Amniotic stem cell (primary cell): ENCODE measurements at places on chromosomes 2 and 18.

DNA sequence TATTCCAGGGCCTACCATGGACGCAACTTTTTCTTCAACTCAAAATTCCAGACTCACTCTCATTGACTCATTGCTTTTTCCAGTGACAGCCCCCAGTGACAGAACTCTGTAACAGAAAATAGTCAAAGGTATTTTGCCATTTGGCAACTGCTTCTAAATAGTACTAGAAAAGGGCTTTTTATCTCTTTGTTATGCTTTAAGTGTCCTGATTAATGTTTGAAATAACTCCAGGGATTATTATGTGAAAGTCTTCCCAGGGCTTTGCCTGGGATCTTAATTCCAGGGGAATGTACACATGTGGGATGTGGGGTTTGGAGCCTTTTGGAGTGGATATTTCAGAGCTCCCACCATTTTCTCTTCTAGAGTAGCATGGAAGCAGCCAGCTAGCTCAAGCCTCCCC, 198.8 kb downstream of the KCNS3 start:
- DNase-seq: no peak

DNA sequence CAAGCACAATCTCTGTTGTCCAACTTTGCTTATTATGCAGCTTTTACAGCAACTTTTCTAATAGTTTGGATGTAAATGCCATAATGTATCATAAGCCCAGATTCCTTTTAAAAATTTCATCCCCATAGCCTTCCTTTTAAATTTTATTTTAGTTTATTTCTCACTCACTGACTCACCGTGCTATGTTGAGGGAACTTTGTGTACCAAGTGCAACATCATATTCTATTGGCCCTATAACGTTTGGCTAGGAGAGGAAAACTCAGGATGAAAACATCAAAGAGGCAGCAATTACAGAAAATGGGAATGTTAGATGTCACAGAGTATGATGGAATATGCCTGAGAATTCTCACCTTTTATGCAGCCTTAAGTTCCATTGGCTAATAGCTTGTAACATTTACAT, 135.5 kb downstream of the LCLAT1 start:
- no peak for DNase-seq

GRCh38 chr2:178834086-178834485, 26.9 kb upstream of the TTN start:
- no peak for DNase-seq

DNA sequence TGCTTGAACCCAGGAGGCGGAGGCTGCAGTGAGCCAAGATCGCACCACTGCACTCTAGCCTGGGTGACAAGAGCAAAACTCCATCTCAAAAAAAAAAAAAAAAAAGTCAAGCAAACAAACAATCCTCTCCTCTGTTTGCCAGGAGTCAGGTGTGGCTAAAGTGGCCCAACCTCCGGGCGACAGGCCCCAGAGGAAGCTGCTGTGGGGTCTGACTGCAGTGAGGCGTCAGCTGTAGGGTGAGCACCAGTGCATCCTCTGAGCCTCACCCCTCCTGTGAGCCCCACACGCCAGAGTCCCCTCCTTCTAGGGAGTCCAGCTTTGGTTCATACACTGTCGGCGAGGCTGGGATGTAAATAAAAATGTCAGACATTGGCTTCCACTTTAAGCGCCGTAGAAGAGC, 76.5 kb upstream of the HS6ST1 start:
- DNase-seq: no peak

- no peak for DNase-seq
Measured at GRCh38 chr2:109247340-109247739, 118.3 kb downstream of the SH3RF3 start.

- no peak for DNase-seq
Measured at GRCh38 chr2:178233428-178233827, 39.1 kb downstream of the OSBPL6 start.

DNA sequence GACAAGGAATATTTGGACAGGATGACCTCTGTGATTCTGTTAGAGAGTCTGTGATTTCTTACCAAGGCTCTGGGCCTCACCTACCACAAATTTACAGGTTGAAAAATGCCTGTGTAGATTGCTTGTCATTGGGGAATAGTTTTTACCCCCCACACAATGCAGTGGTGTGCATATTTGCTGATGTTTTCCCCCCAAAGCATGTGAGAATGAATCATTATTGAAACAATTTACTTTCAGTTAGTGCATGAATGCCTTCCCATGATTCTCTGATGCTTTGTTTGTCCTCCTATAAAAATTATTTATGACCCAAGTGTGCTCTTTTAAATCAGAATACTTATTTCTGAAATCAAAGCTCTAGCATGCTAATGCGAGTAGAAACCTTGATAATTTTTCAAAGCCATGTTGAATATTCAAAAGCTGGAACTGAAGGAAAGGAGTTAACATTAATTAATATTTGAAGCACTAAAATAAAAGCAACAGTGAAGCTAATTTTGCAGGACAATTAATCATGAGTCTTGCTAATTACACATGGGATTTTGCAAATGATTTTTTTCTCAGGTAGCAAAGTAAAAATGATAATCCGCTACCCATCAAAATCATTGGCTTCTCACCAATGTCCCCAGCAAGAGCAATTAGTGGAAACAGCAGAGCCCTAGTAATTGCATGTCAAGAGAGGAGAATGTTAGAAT, 361.2 kb upstream of the HNRNPA3 start:
- DNase-seq: no peak

GRCh38 chr2:29475499-29475898, 360.3 kb downstream of the CLIP4 start:
- no peak for DNase-seq

GRCh38 chr2:187917535-187917934, 363.3 kb upstream of the TFPI start:
- no peak for DNase-seq

DNA sequence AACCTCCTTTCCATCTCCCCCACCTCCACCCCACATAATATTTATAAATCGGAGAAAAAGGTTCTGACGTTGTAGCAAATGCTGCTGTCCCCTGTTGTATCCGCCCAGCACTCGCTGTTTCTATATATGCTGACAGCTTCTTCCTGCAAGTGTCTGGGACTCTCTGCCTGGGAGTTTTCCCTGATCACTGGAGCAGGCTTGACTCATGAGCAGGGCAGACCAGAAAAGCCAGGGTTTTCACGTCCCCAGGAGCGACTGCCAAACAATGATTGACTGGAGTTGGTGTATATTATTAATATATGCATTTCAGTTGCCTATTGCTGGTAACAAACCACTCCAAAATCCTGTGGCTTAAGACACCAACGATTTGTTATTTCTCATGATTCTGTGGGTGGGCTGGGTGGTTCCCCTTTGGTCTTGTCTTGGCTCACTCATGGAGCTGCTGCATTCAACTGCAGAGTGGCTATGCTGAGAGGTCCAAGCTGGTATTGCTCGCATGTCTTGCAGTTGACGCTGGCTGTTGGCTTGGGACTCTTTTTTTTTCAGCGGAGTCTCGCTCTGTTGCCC, 21.2 kb upstream of the ASXL2 start:
- DNase-seq: no peak

DNA sequence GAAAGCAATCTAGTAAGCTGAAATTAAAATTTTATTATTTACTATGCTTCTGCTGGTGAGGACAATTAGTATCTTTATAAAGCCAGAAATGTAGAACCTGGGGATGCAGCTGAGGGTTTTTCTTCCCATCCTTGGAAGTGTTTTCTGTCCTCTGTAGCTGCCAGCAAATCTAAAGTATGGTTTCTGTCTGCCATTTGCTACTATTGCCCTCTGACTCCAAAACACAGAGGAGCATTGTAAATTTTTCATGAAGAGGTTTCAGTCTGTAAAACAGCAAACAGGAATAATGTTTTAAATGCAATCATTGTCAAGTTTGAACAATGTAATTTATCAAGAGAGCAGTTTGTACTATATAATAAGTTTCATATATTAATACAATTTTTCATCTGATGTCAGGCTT, 258.8 kb downstream of the ZNF407 start:
- no peak for DNase-seq
